ENCODE measurements at places on chromosomes 16 and 17.

DNA sequence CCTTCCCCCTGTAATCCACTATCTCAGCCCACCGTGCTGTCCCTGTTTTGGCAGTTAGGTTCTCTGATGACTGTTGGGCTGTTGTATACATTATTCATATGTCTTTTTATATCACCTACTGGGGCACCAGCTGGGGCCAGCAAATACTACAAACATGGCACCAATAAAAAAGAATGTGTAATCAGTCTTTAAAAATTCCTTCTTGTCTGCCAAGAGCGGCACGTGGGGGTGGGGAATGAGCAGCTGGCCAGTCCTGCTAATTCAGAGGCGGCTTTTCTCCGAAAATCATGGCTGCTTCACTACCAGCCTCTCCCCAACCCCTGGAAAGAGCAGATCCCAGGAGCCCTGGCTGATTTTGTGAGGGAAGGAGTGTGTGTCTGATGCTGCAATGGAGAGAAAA is 77.7 kb upstream of the EEF2KMT start:
- DNase-seq: no peak

DNA sequence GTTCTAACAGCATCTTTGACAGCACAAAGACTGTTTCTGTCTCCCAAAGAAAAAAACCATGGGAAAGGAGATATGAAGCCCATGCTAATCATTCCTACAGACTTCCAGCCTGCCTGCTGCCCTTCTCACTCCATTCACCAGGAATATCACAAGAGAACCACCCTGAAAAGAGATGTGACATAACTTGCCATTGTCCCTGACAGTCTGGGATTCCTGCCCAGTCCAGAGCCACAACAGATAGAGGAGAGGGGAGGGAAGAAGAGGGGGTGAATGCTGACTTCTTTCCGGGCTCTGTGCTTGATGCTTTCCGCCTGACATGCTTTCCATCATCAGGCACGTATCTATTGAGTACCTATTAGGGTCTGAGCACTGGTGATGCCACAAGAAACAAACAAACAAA is 31.6 kb upstream of the ASIC2 start:
- DNase-seq: no peak

DNA sequence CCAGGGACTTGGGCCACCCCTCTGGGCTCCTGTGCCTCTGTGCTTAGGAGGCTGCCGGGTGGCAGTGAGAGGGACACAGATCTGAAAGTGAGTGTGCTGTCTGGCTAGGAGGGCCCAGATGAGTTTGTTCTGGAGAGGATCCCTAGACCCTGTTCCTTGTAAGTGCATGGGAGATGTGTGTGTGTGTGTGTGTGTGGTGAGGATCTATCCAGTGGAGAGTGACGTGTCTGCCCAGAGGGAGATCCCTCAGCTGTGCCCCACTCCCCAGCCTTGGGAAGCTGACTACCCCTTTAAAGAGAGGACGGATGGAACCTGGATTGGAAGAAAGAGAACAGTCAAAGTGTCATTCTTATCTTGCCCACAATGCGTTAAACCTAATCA is 25.5 kb upstream of the CDC42EP4 start:
- DNase-seq: no peak

DNA sequence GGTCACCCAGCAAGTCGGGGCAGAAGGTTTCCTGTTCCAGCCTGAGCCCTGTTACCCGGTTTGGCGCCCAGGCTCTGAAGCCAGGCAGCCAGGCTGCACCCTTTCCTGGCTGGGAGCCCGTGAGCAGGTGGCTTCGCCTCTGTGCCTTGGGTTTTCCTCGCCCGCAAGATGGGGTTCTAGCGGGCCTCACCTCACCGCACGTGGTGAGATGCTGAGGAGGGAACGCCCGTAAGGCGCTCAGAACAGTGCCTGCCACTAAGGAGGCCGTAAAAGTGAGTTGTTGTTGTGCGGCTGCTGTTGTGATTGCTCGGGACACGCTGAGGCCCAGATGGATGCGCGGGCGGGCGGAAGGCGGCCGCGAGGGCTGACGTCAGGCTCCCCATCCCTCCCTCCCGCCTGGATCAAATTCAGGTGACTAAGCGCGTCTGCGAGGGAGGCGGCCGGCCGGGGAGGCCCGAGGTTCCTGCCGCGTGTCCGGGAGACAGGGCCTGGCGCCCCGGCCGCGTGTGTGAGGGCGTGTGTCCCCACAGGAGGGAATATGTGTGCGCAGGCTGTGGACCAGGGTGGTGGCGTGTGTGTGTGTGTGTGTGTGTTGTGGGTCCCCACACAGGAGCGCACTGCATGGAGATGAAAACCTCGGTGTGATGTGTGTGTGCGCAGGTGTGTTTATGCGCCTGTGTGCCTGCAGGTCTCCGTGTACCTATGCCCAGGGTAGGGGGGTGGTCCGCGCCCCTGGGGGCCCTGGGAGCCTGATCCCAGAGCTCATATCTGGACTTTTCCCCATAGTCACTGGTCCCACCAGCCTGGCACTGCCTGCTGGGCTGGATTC is 4.3 kb downstream of the CAMKK1 start:
- peak; percentile 94 for DNase-seq

DNA sequence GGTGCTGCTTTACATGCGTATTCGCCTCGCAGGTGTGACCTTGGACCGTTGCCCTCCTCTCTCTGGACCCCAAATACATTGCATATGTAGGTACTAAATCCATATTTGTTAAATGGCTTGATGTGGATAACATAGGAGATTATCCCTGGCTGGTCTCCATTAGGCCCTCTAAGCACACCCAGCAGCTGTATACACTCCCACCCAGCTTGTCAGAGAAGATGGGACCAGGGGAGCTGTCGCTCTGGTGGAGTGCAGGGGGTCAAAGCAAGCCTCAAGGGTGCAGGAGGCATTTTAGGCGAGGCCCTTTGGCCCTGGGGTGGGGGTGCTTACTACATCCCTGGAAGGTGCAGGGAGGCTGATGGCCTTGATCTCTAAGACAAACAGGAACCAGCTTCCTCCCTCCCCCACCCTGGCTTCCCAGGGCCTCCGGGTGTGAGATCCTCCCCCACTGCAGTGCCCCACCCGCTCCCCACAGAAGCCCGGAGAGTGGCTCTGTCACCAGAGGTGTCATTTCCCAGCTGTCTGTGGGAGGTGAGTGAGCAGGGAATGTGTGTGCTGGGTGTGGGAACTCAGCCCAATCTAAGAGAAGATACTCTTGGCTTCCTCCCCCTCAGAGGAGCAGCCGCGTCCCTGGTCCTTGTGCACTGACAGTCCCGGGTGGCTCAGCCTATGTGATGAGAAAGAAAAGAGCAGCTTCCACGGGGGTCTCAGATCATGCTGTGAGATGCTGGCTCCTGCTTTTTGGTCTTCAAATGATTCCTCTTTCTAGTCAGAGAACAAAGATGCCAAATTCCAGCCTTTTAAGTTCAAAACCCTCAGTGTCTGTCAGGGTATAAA is 1.4 kb upstream of the VAMP2 start:
- peak; percentile 50 for DNase-seq

- no peak for DNase-seq
Observed at GRCh38 chr16:70383421-70383960, 36.8 kb downstream of the DDX19A start.

GRCh38 chr17:19317359-19318095 is 45.0 kb downstream of the B9D1 start:
- peak; percentile 71 for DNase-seq

All from amniotic epithelial cell (primary cell).